ENCODE measurements at places on chromosomes 3 and 15.

DNA sequence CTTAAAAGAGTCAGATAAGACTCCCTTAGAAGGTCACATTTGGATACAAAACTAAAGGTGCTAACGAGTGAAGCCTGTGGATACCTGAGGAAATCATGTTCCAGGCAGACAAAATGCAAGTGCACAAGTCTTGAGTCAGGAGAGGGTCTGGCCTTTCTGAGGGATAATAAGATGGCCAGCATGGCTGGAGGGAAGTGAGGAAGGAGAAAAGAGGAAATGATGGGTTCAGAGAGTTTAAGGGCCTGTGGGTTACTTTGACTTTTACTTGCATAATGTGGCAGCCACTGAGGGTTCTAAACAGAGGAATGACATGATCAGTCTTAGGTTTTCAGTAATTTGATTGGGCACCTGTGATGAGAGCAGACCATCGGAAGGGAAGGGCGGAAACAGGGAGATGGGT is 3.5 kb upstream of the ROPN1B start:
- no peak for DNase-seq

DNA sequence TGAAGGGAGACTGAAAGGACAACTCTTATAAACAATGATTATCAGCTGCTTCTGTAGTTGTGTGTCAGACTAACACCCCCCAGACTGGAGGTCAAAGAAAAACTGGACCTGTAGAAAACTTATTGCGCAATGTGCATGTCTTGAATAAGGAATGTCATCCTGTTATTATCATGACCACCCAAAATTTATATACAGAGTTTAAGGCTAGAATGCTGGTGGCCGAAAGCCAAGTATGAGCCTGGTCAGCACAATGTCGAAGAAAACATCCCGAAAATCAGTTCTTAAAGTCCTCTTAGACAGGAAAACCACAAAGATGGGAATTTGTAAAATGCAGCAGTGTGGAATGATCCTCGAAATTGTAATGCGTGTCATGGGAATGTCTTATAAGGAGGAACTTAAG is 29.3 kb downstream of the RFTN1 start:
- DNase-seq: peak; percentile 76

DNA sequence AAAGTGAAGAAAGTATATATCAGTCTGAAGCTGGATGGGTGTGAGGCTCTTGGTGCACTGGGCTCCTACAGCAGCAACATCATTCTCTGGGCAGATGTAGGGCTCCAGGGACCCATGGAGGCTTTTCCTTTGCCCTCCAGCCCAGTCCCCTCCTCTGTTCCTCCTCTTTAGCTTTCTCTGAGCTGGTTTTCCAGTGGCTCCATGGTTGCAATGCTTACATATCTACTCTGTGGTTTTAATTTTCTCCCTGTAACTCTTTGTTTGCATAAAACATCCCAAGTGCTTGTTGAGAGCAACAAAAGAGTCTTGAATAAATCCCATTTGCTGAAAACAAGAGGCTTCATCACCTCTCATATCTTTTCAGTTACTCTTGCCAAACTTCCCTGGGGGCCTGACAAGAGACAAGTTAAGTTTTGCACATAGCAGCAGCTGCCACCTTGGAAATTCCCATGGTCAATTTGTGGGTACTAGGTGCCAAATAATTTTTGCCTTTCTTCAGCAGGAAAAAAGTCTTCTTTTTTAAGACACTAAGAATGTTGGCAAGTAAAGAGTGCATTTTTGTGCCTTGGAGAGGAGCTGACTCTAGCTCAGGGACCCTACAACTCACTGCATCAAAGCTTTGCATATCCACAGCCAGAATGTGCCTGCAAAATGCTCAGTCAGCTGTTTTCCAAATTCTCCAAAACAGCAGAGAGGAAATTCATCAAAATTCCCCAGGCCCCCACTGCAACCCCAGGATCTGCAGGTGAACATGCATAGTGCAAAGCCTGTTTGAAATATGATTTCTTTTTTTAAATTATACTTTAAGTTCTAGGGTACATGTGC is 41.9 kb downstream of the COLQ start:
- DNase-seq: no peak

- no peak for DNase-seq
These were observed 1.3 kb upstream of the ITPR1 start for GRCh38 chr3:4491855-4492207.

GRCh38 chr3:50256978-50257890 is 11.7 kb upstream of the SEMA3B start:
- DNase-seq: no peak

GRCh38 chr15:88342666-88343065 is 86.1 kb upstream of the NTRK3 start:
- peak; percentile 71 for DNase-seq

DNA sequence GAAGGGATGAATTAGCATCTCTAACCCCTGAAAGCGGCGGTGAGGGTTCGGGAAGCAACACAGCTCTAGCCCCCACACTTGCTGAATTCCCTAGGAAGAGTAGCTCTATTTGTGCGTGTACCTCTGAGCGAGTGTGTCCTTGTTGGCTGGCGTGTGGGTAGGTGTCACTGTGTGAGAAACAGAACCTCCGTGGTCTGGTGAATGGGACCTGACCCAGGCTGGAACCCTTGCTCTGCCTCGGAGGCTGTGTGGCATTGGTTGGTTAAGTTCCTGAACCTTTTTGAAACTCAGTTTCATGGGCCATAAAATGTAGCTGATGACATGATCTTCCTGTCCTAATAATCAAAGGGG is 414 bp upstream of the TMEM115 start:
- no peak for DNase-seq

GRCh38 chr3:40398346-40398745 is 11.4 kb downstream of the ENTPD3 start:
- DNase-seq: no peak

DNA sequence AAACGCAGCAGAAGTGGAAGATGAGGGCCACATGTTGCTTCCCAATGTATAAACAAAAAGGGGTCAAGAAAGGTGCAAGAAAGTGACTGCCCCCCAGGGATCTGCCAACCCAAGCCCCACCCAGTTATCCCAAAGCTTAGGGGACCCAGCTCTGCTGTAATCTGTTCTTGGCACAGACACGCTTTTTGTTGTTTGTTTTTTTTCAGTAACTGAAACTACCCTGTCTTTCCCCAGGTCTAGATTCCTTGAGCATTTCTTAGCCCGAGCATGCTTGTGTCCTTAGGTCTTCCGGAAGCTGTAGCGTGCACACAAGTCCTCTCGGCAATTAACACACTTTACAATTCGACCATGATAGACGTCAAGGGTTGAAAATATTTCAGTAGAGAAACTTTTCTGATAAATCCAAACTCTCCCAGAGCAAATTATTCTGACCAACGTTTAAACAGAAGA is 8.5 kb upstream of the PPARG start:
- DNase-seq: no peak

GRCh38 chr3:186722457-186722856 is 5.3 kb downstream of the KNG1 start:
- peak; percentile 28 for DNase-seq
